Natural killer cell (primary cell): ENCODE measurements at places on chromosomes 7 and 10. TPM values are rescaled to one million over a fixed set of nuclear protein-coding genes. Genes with fewer than 3 reads are reported as not detected.

- H3K27ac ChIP-seq = no peak overlapping the region
- no peak overlapping the region for H3K4me3 ChIP-seq
- H3K4me1 ChIP-seq = peaks cover 9% of the 10 kb centered on the region
- H3K27me3 ChIP-seq = no peaks in the 10 kb centered on the region
- peaks cover 14% of the 10 kb centered on the region for H3K36me3 ChIP-seq
These were observed 69.3 kb downstream of the AP3M1 start for GRCh38 chr10:74081192-74081803.

DNA sequence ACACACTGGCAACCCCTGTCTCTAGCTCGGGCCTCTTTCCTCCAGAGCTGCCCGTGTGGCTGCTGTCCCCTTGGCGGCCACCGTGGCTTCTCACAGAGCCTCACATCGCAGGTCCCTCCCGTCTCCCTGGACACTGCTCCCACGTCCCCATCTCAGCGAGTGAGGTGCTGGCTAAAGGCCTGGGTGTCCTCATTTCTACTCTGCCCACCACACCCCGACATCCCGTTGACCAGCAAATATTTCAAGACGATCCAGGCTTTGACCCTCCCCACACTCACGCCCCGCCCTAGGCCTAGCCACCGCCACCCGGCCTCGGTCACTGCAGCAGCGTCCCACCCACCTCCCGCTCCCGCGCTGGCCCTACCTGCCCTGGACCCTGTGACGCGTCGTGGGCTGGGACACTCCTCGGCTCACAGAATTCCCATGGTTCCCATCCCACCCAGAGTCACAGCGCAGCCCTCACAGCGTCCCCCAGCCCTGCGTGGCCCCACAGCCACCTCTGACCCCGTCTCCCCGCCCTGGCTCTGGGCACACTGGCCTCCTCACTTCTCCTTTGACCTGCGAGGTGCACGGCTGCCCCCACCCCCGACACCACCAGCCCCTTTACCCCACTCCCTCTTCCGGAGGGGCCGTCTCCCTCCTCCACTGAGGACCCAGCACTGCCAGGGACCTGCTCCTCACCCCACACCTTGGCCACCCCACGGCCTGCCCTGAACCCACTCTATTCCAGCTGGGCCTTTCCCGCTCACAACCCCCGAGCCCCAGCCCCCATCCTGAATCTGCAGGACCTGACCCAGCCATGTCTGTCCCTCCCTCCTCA lies 6.9 kb downstream of the ADAP1 start:
- no peak overlapping the region for H3K27ac ChIP-seq
- H3K36me3 ChIP-seq = peaks cover 4% of the 10 kb centered on the region
- DNase-seq = no peak

The ZFAND4 gene
- total RNA-seq = 32.1 TPM

DNA sequence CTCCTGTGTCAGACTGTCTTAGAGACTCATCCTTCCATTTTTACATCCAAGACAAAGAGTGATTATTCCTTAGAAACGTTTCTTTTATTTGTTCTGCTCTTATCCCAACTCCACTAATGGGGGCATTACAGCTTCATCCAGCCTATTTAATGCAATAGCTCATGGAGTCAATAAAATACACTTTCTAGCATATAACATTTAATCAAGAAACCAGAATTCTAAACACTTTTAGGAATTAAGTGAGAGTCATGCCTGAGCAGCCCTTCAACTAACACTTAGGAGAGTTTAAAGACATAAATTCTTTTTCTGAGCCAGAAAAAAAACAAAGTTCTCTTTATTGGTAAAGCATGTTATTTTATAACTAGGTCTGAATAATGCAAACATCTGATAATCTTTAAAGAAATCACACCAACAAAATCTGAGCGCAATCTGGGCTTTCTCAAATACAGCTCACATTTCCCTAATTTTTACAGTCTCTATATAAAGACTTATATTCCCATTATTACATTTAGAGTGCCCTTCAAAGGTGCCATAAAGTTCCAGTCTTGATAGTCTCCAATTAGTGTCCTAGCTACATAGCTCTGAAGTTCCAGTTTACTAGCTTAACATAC lies 361.7 kb upstream of the HPS1 start:
- no peaks in the 10 kb centered on the region for H3K36me3 ChIP-seq
- H3K4me1 ChIP-seq = no peaks in the 10 kb centered on the region
- DNase-seq = no peak
- no peak overlapping the region for H3K4me3 ChIP-seq
- no peaks in the 10 kb centered on the region for H3K27me3 ChIP-seq

DNA sequence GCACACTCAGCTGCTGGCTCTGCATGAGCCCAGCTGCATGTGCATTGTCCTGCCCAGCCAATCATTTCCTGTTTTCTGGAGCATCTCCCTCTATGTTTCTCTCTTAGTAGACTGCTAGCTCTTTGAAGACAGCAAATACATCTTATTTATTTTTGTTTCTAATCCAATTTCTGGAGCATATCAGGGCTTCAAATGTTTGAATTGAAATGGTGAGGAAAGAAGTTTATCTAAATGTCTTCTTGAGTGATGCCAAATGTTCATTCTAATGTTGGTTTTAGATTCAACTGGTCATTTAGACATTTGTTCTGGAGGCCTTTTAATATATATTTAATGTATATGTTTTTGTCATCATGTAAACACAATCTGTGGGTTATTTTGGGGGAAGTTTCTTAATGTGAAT lies 141.9 kb downstream of the DNAJB9 start:
- H3K4me1 ChIP-seq = no peaks in the 10 kb centered on the region
- H3K27me3 ChIP-seq = no peaks in the 10 kb centered on the region
- no peak overlapping the region for H3K4me3 ChIP-seq
- DNase-seq = no peak
- no peaks in the 10 kb centered on the region for H3K36me3 ChIP-seq

The DLD gene
- 80.9 TPM for total RNA-seq

DNA sequence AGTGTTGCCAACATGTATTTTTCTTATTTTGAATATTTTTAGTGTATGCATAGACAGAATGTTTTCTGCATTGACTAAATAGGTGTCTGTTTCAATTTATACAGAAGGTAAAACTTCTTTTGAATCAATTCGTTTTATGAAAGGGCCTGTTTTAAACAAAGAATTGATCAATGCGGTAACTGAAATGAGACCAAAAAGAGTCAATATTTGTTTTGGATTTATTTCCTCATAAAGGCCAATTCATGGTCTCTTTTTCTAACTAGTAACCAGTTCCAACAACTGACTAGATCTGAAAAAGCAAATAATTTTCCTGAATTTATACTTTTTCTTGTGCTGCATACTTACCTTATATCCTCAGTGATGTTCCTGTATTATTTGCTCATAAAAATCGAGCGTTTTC lies 320.5 kb downstream of the DGKB start:
- no peaks in the 10 kb centered on the region for H3K36me3 ChIP-seq
- no peaks in the 10 kb centered on the region for H3K4me1 ChIP-seq
- no peak overlapping the region for H3K4me3 ChIP-seq

GRCh38 chr10:128144547-128144946 lies 18.3 kb upstream of the MKI67 start:
- peaks cover 15% of the 10 kb centered on the region for H3K4me1 ChIP-seq
- no peak overlapping the region for H3K4me3 ChIP-seq
- no peak for DNase-seq
- H3K27ac ChIP-seq = no peak overlapping the region

The NANOS1 gene
- total RNA-seq = 0.09 TPM

DNA sequence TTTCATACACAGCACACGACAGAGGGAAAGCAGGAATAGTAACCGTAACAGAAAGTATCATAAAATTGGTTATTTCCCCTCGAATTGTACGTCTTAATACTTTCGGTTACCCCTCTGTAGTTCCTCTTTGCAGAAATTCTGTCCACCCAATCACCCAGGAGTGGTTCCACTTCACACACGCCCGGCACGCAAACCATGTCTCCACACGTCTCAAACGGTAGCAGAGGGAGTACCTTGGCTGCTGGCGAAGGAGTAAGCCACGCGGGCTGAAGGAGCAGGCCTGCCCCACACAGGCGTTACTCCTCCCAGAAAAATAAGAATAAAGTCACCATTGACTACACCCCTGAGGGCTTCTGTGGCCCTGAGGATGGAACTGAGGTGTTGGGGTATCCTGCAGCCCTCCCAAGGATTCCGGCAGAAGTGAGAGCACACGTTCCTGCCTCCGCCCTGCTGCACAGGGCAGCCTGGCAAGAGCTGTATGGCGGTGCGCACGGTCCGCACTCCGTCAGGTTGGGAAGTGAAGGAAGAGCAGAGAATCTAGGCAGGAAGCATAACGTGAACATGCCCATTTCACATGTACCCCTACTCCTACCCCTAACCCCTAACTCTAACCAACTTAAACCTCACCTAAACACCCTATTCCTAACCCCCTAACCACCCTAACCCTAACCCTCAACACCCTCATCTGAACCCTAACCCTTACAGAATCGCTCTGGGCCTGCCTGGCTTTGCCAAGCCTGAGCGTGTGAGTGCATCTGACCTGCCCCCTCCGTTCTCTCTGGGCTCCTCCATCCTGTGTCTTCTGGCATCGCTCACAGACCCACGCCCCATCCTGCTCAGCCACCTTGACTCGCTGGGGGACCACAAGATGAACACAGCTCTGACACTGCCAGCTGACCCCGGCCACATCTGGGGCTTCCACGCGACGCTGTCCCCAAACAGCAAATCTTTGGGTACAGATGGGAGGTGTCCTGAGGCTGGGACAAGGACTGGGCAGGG lies 18.2 kb downstream of the GPR146 start:
- no peak overlapping the region for H3K27ac ChIP-seq
- peaks cover 38% of the 10 kb centered on the region for H3K4me1 ChIP-seq
- H3K36me3 ChIP-seq = no peaks in the 10 kb centered on the region
- H3K4me3 ChIP-seq = no peak overlapping the region

GRCh38 chr10:69657430-69657829 lies 27.4 kb downstream of the FAM241B start:
- no peak overlapping the region for H3K27ac ChIP-seq
- H3K4me3 ChIP-seq = no peak overlapping the region
- peaks cover 2% of the 10 kb centered on the region for H3K27me3 ChIP-seq
- no peaks in the 10 kb centered on the region for H3K36me3 ChIP-seq

DNA sequence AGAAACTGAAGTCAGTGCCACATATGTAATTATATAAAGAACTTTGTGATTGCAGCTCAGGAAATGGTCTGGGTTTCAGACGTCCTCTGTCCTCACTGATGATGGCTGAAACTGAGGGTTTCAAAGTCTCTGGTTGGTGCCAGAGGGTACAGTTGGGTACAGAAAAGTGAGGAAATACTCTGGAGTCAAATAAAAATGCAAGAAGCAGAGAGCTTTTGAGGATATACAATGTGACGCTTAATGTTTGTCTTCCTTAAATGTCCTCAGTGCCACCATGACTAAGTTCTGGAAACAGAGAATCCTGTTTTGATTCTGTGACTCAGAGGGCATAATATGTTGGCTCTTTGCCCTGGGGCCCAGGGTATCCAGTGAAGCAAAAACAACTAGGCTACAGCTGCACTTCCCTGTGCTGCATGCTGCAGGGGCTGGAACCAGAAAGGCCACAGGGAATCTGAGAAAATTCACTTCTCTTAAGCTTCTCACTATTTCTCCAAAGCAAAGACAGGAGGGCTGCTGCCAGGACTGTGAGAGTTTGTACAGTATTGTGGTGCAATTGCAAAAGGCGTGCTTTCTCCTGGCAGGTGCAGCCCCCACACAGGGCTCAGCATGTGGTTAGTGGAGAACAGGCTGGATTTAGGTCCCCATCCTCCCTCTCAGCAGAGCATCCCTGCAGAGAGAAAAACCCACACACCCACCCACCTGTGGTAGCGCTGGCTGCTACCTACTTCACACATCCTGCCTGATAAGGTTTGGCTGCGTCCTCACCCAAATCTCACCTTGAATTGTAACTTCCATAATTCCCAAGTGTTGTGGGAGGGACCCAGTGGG lies 169.5 kb upstream of the SVIL start:
- DNase-seq = no peak
- H3K4me3 ChIP-seq = no peak overlapping the region
- no peak overlapping the region for H3K27ac ChIP-seq
- H3K36me3 ChIP-seq = no peaks in the 10 kb centered on the region
- no peaks in the 10 kb centered on the region for H3K27me3 ChIP-seq
- no peaks in the 10 kb centered on the region for H3K4me1 ChIP-seq
